ENCODE measurements at places on chromosomes 3 and 15.

DNA sequence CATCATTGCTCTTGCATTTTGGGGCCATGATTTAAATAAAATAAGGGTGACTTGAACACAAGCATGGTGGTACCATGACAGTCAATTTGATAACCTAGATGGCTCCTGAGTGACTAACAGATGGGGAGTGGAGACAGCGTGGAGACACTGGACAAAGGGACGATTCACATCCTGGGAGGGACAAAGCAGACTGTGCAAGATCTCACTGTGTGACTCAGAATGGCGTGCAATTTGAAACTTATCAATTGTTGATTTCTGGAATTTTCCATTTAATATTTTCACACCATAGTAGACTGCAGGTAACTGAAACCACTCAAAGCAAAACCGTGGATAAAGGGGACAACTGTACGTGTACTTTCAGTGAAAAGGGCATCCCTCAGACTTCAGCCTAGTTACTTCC, 25.5 kb downstream of the MCCC1 start:
- no peak for DNase-seq

DNA sequence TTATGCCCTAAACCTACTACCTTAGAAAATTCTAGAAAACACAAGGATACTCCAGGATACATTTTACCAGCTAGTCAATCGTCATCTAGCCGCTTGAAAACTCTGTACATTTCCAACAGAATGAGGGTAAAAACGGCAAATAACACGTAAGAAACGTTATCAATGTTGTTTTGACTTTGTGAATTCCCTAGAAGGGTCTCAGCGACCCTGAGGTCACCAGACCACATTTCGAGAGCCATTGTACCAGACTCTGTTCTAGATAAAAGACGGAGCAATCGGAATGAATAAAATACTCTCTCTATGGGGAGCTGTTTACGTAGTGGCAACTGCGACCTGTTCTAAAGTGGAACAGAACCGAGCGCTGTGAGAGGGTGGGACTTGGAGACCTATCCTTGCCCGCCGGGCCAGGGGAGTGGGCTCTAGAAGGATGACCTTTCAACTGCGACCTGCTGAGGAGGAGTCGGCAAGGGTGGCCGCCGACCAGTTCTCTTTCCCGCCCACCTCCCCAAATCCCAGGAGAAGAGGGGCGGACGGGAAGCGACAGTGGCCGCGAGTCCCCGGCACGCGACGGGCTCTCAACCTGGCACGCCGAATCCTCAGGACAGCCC, 778 bp upstream of the AP4E1 start:
- DNase-seq: no peak

GRCh38 chr3:197458179-197458707, 97.5 kb downstream of the BDH1 start:
- no peak for DNase-seq

GRCh38 chr3:73379465-73379864, 245.3 kb downstream of the PDZRN3 start:
- no peak for DNase-seq

DNA sequence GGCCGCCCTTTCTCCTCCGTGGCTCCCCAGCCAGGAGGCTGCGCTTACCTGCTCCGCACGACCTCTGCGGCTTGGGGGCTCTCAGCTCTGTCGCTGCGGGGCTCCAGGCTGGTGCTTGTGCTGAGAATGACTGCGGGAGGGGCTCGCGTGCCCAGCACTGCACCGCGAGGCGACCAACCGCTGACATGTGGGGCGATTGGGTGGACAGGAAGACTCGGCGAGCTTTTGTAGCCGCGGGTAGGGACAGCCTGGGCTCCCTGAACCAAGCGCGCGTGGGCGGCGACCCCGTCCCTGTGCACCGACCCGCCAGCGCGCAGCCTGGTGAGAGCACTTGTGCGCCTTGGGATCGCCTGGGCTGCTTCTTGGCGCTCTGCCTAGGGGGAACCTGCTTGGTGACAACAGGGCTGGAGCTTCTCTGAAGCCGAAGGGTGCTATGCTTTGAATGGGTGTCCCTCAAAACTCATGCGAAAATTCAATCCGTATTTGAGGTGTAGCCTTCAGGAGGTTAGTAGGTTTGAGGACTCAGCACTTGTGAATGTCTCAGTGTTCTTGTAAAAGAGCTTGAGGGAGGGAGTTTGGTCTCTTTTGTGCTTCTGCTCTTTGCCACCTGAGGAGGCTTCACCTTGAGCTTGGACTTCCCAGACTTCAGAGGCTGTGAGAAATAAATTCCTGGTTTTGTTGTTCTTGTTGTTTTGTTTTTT, 50.4 kb downstream of the IL12A start:
- DNase-seq: no peak

DNA sequence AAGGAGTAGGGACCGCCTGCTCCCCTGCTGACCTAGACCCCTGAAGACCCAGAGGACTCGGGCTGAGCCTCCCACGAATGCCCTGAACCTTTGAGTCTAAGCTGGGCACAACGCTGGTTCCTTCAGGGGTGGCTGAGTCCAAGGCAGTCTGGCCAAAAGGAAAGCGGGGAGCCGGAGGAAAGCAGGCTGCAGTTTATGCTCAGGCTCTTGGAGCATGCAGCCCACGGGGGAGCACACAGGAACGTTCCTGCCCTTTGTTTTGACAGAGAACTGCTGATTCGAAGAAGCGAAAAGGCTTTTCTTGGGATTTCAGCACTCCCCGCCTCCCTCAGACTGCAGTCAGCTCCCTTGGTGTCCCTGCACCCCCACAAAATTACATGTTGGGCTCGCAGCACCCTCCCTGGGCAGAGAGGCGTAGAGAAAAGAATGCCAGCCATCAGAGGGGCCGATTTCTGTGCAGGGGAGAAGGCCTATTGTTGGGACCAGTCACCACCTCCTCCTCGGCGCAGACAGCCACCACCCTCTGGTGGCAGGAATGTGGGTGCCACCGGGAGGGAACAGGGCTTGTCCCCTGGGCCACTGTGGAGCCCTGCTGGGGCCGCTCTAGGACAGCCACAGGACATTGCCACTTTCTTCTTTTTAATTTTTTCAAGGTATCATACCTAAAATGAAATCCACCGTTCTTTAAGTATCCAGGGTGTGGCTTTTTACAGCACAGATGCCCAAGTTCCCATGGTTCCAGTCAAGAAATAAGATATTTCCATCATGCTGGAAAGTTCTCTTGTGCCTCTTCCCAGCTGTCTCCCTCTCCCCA, 72.2 kb downstream of the SMAD6 start:
- DNase-seq: no peak

- DNase-seq: no peak
Measured at GRCh38 chr3:127041264-127041820, 58.4 kb downstream of the PLXNA1 start.

GRCh38 chr15:79849789-79850188, 47.0 kb downstream of the MTHFS start:
- no peak for DNase-seq

All from skeletal muscle cell (primary cell).